ENCODE measurements at places on chromosomes 1 and 21. TPM values are rescaled to one million over a fixed set of nuclear protein-coding genes. Genes with fewer than 3 reads are reported as not detected.

Gene UBL4B
- total RNA-seq: not detected

Gene FCRL4
- total RNA-seq: not detected

Gene CYP4Z1
- total RNA-seq: not detected

Gene S100A5
- not detected for total RNA-seq

Gene SLC5A3
- total RNA-seq: 28.8 TPM

Gene RAB3B
- total RNA-seq: 16.9 TPM

Gene OR10J4
- total RNA-seq: not detected

Gene LCE1A
- not detected for total RNA-seq
